SW 1271 (cell line): ENCODE measurements at places on chromosomes 3 and 15.

- no peak for DNase-seq
These were observed 15.5 kb upstream of the CMTM7 start for GRCh38 chr3:32376115-32376514.

- no peak for DNase-seq
These were observed 15.5 kb upstream of the ZBED2 start for GRCh38 chr3:111610612-111611054.

DNA sequence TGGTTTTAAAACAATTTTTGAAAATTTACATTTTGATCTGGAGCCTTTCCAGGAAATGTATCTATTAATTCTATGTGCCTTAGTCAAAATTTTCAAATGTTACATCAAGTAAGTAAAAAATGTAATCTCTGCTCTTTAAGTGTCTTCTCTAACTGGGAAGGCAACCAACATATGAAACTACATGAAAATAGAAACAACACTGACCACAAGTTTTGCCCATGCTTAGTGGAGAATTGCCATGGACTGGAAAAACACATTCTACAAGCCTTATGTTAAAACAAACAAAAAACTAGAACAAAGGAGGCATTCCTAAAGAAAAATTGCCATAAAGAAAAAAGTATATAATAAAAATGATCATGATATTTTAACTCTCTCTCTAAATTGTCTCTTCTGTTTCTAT lies 75.9 kb upstream of the SPRED1 start:
- DNase-seq: no peak

GRCh38 chr3:17144665-17144993 lies 259.9 kb downstream of the PLCL2 start:
- no peak for DNase-seq

DNA sequence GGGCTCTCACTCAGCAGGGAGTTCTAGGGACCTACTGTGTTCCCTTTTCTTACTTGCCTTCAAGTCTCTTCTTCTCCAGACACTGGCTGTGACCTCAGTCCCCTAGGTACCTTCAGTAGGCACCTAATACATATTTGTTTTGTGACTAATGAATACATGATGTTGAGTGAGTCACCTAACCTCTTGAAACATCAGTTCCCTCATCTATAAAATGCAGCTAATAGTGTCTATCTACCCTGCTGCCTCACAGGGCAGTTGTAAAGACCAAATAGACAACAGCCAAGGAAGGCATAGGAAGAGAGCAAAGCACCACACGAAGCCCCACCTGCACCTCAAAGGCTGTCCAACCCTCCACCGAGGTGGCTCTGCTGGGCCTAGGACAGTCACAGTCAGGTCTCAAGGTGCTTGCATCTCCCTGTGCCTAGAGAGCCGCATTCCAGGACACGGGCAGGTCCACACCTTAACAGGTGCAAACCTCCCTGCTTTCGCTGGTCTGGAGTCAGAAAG lies 29.1 kb downstream of the DAPK2 start:
- DNase-seq: no peak

DNA sequence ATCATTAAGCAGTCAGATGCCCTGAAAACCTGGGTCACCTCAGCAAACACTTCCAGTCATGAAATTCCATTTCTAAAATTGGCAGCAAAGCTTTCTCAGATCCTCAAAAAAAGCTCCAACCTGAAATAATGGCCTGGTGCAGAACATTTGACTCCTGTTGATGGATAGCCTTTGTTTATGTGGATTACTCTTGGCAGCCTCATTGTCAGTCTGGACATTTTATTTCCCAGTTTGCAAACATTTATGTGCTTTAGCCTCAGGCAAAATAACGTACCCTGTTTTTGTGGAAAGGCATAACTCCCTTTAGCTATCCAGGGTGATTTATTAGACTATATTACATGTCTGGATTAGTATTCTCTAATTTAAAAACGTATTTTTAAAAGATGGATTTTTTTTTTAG lies 53.9 kb downstream of the PXYLP1 start:
- DNase-seq: no peak

GRCh38 chr3:181703601-181704420 lies 7.9 kb upstream of the SOX2 start:
- DNase-seq: no peak

GRCh38 chr3:81274671-81275070 lies 486.8 kb downstream of the GBE1 start:
- DNase-seq: no peak

GRCh38 chr15:41474436-41474835 lies 19.2 kb upstream of the ITPKA start:
- no peak for DNase-seq

- no peak for DNase-seq
These were observed 13.5 kb downstream of the PLD1 start for GRCh38 chr3:171796625-171797264.

- no peak for DNase-seq
These were observed 65.4 kb upstream of the SLC6A6 start for GRCh38 chr3:14336749-14337598.

GRCh38 chr15:60760646-60761504 lies 281.9 kb upstream of the ICE2 start:
- DNase-seq: no peak

- DNase-seq: no peak
These were observed 8.8 kb downstream of the ARID3B start for GRCh38 chr15:74549816-74550215.

GRCh38 chr15:69668039-69668705 lies 215.6 kb downstream of the RPLP1 start:
- no peak for DNase-seq

DNA sequence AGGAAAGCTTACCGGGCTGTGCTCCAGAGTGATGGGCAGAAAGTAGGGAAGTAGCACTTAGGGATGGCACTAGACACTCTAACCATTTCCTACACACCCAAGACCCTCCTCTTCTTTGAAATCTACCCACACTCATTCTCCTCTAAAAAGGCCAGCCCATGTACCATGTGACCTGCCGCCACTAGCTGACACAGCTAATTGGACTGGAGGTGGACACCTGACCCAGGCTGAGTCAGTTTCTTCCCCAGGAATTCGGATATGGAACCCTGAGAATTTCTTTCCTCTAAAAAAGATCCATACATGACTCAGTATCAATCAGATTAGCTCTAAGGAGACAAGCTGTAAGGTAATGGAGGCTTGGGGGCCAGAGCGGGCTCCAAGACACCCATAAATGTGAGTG lies 60.1 kb downstream of the DCLK3 start:
- DNase-seq: no peak

DNA sequence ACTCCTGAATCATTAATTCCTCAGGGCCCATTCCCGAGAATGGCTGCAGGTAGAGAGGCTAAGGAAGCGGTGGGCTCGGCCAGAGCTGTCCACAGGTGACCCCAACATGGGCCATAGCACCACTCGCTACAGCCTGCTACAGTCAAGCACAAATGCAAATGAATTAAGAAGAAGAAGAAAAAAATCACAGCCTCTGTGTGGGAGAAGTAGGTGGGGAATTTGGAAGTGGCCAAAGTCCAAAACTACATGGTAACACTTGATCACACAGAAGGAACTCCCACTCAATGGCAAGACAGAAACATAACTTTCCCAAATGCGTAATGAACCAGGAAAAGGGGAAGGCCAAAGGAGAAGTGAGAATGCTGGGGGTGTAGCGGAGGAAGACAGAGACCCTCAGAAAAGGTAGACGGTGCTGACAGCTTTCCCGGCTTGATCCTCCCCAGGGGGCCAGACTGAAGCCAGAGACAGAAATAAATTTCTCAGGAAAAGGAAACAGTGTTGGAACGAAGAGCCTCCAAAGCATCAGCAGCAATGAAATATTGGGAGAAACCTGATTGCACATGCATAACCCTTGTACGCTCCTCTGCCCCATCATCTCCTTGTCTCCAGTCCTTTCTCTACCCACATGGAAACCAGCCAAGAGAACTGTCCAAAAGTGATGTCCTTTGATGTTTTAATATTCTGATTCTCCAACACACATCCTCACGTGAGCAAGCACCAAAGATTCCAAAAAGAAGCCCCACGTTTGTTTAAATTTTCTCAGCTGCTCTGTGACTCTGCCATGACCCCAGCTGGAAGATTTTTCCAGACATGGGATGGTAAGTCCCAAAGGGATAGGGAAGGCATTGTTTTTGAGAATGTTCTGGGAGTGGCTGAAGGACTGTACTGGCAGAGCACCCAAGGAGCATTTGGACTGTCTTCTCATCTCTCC lies 107.6 kb downstream of the OXNAD1 start:
- no peak for DNase-seq

GRCh38 chr3:123298903-123299302 lies 97.2 kb downstream of the SEC22A start:
- no peak for DNase-seq

DNA sequence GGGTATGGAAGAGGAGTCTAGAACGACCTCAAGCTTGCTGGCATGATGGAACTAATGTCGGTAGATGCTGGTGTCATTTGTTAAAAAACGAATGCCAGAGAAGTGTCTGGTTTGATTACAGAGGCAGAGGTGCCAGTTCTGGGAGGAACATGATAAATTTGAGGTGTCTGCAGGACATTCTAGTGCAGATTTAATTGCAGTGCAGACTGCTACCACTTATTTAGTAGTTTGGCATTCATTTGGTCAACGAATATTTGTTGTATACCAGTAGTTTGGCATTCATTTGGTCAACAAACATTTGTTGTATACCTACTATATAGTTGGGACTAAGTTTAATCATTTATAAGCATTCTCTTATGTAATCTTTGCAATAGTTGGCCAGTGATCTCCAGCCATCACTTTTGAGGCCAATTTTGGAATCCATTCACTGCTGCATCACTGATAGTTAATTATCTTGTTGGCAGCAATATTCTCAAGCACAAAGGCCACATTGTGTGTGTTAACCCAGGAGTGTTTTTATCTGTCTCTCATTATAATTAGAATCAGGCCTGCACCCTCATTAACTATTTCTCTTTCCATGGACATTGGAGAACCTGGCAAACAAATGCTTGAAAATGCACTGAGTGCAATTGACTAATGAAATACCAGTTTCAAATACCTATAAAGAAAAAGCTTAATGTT lies 19.5 kb upstream of the TGFBR2 start:
- DNase-seq: no peak

GRCh38 chr3:191425322-191425734 lies 35.6 kb upstream of the PYDC2 start:
- DNase-seq: no peak

GRCh38 chr3:192408647-192409200 lies 318.6 kb downstream of the FGF12 start:
- no peak for DNase-seq

DNA sequence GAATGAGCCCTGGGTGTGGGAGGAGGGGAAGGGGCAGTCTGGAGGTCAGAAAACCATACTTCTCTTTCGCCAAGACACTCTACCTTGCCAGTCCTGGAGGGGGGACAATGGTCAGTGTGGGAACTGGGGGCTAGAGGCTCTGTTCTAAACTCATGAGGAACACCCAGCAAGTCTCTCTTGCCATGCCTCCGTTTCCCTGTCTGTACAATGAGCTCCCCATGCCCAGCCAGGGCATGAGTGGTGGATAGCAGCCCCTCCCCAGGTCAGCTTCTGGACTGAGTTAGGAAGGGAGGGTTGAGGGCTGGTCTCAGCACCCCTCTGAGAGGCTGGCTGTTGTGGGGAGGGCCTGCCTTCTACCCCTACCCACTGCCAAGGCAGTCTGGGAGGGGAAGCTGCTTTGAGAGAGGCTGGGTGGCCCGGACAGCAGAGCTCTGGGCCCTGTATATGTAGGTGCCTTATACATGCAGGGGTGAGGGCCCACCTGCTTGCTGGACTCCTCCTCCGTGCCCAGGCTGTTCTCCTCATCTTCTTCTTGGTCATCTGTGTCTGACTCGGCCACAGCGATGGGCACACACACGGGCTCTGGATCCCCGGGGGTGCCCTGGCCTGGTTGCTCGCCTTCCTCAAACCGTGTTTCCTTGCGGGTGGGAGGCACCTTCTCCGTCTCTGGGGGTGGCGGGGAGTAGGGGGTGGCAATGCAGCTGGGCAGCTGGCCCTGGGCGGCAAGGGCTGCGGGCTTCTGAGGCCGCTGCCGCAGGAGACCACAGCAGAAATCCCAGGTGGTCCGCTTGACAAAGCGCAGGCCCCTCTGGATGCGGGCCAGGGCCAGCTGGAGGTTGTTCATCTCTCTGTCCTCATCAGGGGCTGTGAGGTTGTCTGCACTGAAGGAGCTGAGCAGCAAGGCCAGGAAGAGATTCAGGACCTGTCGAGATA lies 68.8 kb downstream of the SCN5A start:
- no peak for DNase-seq

DNA sequence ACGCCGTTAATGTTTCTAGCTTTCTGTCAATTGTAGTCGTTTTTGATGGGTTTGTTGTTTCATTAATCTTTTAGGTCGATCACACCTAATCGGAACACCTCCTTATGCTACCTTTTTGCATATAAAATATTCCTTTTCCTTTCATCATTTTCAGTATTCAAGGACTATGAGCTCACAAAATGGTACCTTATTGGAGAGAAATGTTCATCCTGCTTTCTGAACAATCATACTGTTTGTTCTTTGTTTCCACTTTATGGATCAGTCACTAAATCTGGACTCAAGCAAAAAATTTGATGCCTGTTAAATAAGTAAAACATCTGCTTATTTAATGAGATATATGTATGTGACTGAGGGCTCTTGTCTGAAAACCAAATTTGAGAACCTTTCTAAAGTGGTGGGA lies 1.1 kb downstream of the KIF15 start:
- no peak for DNase-seq

- no peak for DNase-seq
These were observed 175.4 kb upstream of the LINGO1 start for GRCh38 chr15:77808075-77808474.

DNA sequence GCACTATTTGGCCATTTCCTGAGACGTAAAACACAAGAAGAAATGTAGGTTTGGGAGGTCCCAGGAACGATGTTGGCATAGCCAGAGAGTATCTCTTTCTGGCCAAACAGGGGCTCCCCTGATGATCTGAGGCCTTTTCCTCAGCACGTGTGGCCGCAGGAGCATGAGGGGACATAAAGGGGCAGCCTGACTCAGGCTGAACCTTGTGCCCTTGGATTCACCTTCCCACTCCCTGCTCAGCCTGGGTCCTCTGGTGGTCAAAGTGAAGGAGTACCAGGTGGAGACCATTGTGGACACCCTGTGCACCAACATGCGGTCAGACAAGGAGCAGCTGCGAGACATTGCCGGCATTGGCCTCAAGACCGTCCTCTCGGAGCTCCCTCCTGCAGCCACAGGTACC lies 10.6 kb downstream of the CAND2 start:
- DNase-seq: no peak

DNA sequence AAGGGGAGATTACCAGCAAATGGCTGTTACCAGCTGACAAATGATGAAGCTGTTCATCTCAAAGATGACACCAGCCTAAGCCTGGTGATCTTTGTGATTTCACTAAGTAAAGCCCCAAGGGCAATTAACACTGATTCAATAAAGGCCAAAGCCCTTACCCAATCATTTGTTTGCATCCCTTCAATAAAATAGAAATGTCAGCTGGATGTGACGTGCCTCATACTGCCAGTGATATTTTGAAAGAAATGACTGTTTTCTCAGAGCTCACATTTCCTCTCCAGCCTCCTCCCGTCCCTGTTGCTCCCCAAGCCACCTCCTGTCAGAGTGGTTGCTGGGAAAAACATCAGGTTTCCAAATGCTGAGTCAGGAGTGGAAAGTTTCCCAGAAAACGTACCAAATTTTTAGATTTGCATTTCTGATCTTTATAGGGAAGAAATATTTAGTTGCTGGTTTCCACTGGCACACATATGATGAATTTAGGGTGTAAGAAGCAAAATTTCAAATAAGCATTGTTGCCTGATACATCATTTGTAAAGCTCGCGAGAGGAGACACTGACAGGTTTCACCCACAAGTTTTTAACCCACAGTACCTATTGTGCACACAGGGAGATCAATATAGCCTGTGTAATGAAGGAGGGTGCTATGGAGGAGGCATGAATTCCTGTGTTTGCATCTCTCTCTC lies 21.0 kb downstream of the C2CD4A start:
- DNase-seq: no peak
